ENCODE measurements at places on chromosomes 6 and 20.

GRCh38 chr6:11575408-11576033 is 38.0 kb downstream of the TMEM170B start:
- no peak for DNase-seq

DNA sequence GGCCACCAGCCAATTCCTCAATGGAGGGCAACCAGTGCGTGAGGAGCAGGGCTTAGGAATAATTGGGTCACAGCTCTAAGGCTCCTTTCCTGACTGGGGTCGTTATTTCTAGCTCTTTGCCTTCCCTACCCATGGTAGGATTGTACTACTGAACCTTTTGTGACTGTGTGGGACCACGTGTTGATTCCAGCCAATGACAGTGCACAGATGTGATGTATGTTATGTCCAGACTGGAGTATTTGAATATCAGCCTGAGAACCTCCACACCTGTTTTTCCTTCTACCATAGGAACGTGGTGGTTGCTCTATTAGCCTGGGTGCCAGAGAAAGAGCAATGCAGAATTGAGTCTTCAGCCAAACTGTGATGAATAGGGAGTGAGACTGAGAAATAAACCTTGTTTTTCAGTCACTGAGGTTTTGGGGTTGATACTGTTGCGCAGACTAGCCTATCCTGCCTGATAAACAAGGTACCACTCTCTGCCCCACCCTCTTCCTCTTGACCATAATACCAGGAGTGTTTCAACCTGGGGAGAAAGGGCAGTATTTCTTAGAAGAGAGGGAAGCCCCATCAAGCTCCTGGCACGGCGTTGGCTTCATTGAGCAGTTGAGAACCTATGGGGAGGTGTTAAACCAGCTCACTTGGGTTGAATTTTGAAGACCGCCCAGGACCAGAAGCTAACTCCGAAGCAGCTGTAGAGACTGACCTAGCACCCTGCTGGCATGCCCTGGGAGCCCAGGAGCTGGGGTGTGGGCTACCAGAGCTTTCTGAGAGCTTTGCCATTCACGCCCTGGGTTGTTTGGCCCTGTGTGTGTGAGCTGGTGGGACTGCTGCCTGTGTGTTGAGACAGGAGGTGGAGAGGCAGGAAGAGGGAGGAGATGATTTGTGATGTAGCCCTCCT is 105.5 kb upstream of the BACH2 start:
- no peak for DNase-seq

DNA sequence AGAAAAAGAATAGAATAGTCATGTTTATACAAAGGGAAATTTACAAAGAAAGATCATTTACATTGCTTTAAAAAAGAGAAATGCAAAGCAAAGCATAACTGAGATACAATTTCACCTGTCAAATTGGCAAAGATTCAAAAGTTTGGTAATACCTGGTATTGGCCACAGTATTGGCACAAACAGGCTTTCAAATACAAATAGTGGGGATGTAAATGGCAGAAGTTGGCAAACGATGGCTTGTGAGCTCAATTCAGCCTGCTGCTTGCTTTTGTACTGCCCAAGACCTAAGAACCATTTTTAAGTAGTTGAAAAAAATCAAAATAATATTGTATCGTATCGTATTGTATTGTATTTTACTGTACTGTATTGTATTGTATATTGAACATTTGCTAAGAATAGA is 194.5 kb upstream of the JAG1 start:
- DNase-seq, result no peak

DNA sequence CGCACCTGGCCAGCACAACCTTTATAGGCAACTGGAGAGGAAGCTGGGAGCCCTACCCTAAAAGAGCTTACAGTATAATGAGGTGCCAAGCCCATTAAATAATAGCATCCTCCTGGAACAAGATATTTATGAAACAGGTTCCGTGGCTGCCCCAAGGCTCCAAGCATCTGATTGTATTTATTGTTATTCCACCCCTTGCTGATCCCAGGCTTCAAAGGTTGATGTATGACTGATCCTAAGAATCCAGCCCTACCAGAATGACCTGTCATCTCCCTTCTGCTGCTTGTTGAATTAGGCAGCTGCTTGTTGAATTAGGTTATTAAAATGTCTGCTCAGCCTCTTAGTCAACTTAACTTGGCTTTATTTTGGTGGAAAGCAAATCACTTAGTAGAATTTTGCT is 35.2 kb upstream of the SASH1 start:
- no peak for DNase-seq

DNA sequence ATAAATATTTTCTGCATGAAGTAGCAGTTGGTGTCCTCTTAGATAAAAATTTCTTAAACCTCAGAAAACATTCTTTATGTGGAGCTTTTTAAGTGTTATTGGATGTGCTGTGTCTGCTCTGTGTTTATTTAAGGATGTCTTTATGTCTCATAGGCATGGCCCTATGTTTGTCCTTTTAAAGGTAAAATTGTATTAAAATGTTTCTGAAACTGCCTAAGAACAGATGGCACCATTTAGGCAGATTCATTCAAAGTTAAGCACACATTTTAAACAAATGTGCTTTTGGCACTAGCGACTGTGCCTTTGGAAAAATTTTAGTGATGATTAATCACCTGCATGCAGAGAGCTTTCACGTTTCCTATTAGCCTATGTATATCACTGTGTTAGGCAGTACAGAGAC is 125.2 kb downstream of the KIF6 start:
- no peak for DNase-seq

- DNase-seq, result no peak
These were observed 80.8 kb upstream of the MPC1 start for GRCh38 chr6:166463359-166464067.

Data from thoracic aorta (tissue), 2 donors.